ENCODE measurements at places on chromosomes 2 and 18. TPM values are rescaled to one million over a fixed set of nuclear protein-coding genes. Genes with fewer than 3 reads are reported as not detected.

Gene CHST9
- total RNA-seq: 2.0 TPM

Gene TFCP2L1
- total RNA-seq: 0.14 TPM

Gene DES
- total RNA-seq: 15,954 TPM

Gene NEU4
- total RNA-seq: not detected

Gene SERPINB13
- total RNA-seq: not detected

Gene SOS1
- total RNA-seq: 20.6 TPM

Gene HSPE1
- total RNA-seq: 120 TPM

GRCh38 chr2:105373344-105373781 is 25.5 kb downstream of the FHL2 start:
- peak; percentile 69 for DNase-seq

DNA sequence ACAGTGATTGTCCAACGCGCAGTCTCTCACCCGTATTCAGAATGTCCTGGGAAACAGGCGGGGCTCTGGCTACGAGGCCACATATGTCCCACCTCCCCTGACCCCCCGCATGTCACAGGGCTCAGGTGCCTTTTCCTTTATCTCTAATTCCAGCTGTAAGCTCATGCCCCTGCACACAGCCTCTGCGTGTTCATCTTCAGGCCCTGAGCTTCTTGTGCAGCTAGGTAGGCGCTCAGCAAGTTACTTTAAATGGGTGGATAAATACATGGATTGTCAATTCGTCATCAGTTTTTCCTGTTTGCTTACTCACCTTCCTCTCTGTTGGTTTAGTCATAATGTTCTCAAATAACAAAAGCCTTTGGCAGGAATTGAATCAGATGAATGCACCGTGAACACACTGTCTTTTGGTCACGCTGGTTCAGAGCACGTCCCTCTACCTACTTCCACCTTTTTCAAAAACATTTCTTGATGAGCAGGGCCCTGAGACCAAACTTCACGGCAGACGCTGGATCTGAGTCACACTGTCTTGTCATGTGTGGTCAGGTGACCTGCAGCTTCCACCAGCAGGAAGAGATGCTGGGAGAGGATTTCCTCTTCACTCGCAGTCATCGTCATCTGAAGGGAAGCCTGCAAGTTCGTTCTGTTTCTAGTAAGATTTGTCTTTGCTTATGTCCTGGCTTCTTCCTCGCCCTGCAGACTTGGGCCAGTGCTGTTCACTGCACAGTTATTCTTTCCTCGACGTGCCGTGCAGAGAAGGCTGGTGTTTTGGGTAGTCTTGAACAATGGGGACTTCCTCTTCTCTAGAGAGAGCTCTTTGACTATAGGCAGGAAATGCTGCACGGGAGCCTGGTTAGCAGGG is 138.1 kb downstream of the PTGR3 start:
- no peak for DNase-seq

GRCh38 chr2:84519332-84519957 is 3.1 kb downstream of the DNAH6 start:
- no peak for DNase-seq

DNA sequence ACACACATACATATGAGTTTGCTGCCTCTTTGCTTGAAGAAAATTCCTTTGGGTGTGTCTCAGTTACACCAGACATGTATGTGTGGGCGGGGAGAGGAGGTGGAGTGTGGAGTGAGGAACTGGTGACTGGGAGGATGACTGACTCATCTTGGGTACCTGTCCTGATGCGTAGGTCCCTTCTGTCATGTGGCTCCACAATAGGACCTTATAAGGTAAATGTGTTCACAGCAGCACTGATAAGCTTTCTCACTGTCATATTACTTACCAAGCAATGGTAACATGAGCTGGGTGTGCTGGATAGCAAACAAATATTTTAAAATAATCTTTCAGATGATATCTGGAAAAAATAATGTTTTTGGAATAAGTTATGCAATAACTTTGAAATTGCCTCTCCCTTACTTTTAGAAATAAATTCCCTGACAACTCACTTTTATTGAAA is 45.1 kb downstream of the SLC9A2 start:
- DNase-seq: no peak

DNA sequence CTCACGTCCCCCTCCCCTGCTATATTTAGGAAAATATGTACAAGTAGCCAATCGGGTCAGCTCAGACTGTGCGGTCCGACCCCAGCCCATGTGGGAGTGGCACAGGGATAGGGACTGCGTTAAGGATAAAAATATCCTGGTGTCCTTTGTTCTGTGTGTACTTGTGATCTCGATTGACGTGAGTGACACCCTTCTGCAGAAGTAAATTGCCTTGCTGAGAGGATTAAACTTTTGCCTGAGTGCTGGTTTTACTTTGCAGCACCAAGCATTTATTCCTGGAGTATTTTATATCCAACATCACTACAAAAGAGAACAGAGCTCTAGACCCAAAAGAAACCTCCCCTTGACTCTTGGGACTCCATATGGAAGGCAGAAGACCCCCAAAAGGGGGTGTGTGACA is 28.0 kb upstream of the RALBP1 start:
- no peak for DNase-seq

- no peak for DNase-seq
Measured at GRCh38 chr2:101337877-101338276, 29.4 kb upstream of the RNF149 start.

- no peak for DNase-seq
Measured at GRCh38 chr18:8011361-8011760, 444.2 kb downstream of the PTPRM start.

DNA sequence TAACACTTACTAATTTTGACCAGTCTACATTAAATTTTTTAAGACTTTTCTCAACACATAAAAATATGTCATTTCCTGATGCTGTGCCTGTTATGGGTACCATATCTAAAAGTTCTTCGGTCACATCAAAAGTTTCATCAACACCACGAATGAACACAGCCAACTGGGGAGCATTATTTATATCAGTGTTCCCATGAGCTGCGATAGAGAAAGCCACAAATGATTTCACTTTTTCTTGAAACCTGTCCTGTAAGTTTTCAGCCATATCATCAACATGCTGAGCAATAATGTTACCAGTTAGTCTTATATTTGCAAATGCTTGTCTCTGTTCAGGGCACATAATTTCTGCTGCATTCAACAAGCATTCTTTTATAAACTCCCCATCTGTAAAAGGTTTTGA is 30.4 kb upstream of the NCL start:
- DNase-seq: no peak

GRCh38 chr18:58584200-58585127 is 44.4 kb downstream of the ALPK2 start:
- no peak for DNase-seq

DNA sequence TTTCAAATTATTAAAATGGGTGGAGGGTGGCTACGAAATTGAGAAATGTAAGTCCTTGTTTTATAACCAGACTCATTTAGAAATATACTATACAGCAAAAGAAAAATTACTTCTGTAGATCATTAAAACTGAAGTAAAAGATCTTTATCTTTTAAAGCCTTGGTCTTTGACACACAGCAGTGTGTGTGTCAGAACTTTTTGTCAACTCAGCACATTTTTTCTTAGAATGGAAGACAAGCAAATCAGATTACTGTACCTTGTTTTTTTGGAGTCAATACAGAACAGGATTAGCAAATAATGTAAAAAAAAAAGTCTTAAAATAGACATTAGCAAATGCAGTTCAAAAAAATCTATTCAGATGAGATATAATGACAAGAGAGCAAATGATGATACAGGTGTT is 49.1 kb downstream of the C2orf76 start:
- DNase-seq: no peak

- no peak for DNase-seq
Measured at GRCh38 chr2:200966770-200967169, 3.3 kb upstream of the ORC2 start.

DNA sequence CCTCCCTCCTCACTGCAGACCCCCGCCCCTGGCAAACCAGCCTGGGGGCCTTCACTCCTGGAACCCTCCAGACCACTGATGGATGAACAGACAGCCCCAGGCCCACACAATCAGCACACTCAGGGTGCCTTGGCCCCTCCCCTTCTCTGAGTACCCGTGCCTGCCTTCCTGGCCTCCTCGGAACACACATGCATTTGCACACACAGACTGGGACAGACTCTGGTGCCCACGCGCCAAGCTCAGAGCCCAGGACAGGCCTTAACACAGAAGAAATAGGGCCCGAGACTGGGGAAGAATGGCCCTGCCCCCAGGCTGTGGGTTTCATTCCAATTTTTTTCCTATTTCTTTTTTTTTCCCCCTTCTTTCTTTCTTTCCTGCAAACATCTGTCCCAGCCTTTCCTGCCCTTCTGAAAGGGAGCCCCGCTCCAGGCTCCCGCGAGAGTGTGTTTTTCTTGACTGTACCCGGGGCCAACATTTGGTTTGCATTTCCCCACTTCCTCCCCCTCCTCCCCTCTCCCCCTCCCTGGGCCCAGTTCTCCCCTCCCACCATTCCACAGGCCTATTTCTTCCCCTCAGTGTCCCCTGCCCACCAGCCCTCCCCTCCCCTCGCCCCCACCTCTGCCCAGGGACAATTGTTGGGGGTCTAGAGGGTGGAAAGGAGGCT is 618 bp upstream of the TNS1 start:
- peak; percentile 62 for DNase-seq

DNA sequence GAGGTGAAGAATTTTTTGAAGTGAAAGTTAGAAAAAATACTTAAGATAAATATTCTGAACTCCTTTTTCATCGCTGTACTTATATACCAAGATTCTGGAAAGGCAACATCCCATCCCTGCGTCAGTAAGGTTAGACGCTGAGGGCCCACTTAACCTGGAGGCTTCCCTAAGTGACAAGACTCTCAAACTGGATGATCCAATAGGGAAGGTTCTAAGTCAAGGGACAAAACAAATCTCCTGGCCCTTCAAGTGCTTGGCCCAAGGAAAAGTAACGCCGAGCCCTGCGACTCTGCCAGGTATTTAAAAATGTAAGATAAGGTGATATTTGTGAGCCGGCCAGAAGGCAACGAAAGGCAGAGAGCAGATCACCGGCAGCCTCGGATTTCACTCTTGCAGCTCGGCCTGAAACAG is 1.3 kb downstream of the STK39 start:
- no peak for DNase-seq

- no peak for DNase-seq
Measured at GRCh38 chr2:52710810-52711618, 1056.6 kb upstream of the CHAC2 start.

- DNase-seq: no peak
Measured at GRCh38 chr18:58247363-58247834, 203.4 kb downstream of the NEDD4L start.

DNA sequence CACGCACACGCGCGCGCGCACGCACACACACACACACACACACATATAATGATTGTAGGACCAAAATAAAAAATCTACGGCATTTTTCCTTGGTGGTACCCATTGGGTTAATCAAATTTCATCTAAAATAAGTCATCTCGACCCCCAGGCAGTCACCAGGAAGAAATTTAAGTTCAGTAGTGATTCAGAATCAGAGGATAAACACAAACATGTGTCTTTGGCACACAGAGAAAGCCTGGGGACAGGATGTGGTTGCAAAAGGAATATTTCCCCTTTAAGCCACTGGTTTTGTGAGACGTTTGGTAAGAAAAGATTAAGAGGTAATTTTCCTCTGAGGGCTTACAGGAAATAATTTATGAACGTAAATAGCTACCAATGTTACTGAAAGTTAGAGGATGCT is 171.6 kb upstream of the PIEZO2 start:
- DNase-seq: no peak

- DNase-seq: no peak
Measured at GRCh38 chr2:144078106-144078505, 441.8 kb downstream of the ZEB2 start.

DNA sequence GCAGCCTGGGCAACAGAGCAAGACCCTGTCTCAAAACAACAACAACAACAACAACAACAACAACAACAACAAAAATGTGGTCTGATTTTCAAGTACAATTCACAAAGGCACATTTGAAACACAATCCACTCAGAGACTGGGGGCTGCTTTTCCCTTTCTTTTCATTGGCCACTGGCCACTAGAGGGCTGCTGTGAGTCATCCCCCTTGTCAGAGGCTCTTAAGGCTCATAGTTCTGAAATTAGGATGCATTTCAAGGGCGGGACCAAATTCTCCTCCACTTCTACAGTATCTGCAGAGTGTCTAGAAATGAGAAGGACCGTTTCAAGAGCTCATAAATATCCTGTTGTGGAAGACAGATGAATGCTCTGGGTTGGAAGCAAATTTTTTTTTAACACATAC is 285.4 kb downstream of the NRXN1 start:
- no peak for DNase-seq

- no peak for DNase-seq
Measured at GRCh38 chr2:187906021-187906420, 351.8 kb upstream of the TFPI start.

DNA sequence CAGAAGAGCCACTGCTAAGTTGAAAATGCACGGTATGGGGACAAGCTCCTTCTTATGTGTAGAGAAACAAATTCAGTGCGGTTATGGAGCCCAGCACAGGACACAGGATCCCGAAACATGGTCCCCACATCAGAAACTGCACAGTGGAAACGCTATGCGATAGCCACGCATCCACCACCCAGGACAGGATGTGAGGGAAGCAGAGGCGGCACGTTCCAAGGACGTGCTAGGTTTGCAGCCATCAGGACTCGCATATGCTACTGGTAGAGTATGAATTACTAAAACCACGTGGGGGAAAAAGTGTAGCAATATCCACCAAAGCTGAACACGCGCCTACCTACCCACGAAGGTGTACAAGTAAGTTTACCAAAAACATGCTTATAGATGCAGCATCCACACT is 34.7 kb upstream of the SNTG2 start:
- DNase-seq: no peak

GRCh38 chr18:53795061-53795460 is 429.4 kb downstream of the MBD2 start:
- DNase-seq: no peak
